ENCODE measurements at places on chromosomes 6 and 20.

DNA sequence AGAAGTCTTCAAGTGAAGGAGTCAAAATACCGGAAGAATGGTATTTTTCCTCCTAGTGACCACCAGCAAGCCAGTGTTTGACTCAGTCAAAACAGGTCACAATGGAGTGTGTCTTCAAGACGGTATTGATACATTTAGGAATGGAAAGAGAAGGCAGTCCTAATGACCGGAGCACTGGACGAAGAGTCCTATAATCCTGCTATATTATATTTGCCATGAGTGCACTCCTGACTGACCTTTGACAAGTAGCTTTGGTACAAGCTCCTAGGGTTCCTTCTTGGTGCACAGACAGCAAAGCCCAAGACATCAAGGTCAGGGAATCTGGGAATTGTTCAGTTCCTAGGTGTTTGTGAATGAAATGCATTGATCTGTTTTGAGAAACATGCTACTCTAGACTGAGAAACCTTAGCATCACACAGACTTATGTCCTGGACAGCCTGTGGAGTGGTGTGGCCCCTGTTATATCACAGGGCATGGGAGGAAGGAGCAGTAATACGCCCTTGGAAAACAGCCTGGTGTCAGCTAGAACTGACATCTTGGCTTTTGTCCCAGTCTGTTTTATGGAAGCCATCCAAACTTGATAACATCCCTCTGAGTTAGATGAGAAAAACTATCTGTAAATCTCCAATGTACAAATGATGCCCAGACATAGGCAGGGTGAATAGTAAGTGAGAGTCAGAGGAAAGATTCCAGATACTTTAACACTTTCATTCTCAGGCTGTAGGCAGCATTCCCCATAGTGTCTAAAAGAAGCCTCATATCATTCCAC, 18.5 kb downstream of the NOX3 start:
- H3K4me3 ChIP-seq, result no peak overlapping the region

GRCh38 chr20:25148181-25148981, 47.1 kb upstream of the ENTPD6 start:
- H3K27ac ChIP-seq, result no peak overlapping the region
- peaks cover 56% of the 10 kb centered on the region for H3K27me3 ChIP-seq
- DNase-seq, result peak; percentile 20
- H3K36me3 ChIP-seq, result no peaks in the 10 kb centered on the region
- peaks cover 5% of the 10 kb centered on the region for H3K4me1 ChIP-seq

GRCh38 chr20:9808166-9808565, 30.7 kb downstream of the PAK5 start:
- no peak overlapping the region for H3K27ac ChIP-seq
- no peaks in the 10 kb centered on the region for H3K4me1 ChIP-seq
- no peaks in the 10 kb centered on the region for H3K36me3 ChIP-seq
- no peak overlapping the region for H3K4me3 ChIP-seq

- H3K4me3 ChIP-seq, result no peak overlapping the region
- no peak overlapping the region for H3K27ac ChIP-seq
- H3K4me1 ChIP-seq, result peaks cover 9% of the 10 kb centered on the region
- DNase-seq, result no peak
These were observed 6.8 kb downstream of the SCAND1 start for GRCh38 chr20:35947489-35947888.

Data from left lung (tissue), 14 donors.